ENCODE measurements at places on chromosomes 6 and 20.

DNA sequence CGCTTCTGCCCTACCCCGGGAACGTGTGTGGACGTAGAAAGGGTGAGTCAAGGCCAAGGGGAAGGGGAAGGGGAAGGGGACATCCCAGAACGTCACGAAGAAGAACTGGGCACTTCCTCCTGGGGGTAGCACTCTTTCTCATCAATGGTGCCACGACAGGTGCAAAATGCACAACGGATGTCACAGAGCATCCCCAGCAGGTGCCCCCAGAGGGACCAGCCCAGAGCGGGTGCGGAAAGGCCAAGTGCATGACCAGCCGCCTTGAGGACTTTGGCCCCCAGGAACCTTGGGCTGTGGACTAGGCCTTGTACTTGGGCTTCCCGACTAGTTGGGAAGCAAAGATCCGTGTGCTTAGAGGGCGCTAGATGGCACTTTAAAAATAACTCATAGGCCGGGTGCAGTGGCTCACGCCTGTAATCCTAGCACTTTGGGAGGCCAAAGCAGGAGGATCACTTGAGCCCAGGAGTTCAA, 12.1 kb upstream of the SRC start:
- peak; percentile 94 for DNase-seq

- no peak for DNase-seq
Measured at GRCh38 chr6:37643851-37644672, 53.6 kb downstream of the MDGA1 start.

DNA sequence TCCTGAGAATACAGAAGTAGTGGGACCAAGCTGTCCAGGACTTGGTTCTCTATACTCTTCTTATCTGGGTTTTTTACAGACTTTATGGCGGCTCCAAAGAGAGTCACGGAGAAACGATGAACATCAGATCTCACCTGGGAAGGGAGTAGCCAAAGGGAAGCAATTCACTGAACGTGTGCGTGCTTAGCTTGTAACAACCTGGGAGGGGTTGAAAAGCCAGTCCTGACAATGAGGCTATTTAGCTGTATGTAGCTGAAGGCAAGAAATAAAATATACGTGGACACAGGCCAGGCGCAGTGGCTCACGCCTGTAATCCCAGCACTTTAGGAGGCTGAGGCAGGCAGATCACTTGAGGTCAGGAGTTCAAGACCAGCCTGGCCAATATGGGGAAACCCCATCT, 18.2 kb upstream of the RBL1 start:
- DNase-seq, result no peak

DNA sequence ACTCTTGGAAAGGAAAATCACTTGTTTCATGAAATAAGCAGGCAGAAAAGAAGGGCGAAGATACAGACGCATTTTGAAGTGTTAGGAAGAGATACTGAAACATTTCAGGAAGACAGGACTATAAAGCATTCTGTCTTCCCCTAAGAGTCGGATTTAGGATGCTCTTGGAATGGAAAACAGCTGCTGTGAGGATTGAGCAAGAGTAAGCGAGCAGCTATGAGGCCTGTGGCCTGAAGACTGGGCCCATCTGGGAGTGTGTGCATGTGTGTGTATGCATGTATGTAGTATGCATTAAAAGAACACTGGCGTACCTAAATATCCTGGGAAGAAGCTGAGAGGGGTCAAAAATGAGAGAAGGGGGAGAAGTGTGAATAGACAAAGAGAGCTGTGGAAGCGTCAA, 83.6 kb downstream of the SIM1 start:
- no peak for DNase-seq

GRCh38 chr20:1555952-1556351, 1.6 kb downstream of the SIRPD start:
- no peak for DNase-seq

DNA sequence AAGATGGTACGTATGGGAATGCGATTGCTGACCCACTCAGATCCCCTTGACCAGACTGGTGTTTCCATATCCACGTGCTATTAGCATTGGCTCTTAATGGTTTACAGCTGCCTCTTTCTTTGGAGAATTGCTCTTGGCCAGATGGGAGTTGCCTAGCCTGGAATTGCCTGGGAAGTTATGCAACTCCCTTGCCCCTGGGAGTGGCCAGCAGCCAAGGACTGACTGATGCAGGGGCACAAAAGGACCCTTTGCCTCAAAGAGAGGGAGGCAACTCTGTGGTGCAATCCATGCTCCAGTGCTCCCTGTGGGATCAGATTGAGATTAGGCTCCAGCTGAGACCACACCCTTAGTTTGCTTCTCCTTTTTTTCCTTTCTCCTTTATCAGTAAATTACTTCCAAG, 203.5 kb upstream of the JAG1 start:
- no peak for DNase-seq

DNA sequence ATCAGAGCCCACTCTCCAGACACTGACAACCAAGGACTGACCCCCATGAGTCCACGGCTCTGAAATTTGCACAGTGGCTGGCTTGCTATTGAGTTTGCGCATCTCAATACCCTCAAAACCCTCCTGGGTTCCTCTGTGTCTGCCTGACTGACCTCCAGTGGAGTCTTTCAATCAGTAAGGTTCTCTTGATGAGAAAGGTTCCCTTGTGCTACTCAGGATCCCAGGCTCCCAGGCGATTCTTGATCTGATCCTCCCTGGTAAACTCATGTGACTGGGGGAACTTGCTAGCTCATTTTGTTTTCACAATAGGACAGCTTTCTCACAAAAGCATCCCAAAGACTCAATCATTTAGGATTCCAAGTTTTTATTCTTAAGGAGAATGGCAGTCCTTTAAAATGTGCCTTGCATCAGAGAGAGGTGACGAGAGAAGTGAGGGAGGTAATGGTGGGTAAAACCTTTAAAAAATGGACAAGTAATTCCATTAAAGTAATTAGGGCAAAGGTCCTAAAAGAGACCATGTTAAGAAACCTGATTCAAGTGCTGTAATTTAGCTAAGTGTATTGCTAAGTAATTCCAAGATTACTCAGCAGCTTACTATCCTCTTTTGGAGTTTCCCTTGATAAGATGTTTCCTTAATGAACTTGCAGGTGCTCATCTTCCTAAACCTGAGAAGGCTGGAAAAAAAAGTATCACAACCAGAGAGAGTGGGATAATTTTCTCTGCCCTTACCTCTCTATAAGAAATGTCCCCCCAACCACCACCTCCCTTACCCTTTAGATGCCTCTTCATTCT, 304.7 kb upstream of the SGK1 start:
- no peak for DNase-seq

DNA sequence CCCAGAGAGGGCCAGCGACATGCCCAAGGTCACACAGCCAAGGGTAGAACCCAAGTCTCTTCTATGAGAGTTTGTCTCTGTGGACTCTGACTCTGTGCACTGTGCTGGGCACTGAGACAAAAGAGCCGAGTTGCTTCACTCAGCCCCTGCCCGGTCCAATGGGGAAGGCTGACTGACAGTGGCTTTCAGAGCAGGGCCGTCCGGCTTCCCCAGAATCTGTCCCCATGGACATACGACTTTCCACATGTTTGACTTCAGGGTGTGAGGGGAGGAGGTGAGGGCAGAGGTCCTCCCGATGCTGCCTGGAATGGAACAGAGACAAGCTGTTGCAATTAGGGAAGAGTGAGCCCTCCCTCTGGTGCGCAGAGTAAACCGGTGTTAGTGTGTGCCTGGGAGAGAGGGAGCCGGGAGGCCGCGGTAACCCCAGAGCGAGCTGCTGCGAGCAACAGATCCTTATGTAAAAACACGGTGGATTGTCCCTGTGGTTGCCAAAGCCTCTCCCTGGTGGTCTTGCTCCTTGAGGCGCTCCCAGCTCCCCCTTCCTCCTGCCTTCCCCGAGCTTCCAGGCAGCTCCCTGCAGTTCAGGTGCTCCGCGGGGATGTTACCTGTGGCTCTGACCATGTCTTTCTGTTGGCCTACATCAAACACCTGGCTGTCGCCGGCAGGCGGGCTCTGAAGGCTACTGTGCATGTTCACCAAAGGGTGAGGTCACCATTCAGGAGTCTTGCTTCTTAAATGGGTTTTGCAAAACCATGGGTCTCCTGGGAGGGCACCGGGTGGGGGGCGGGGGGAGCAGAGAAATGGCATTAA, 672 bp downstream of the SIRPA start:
- peak; percentile 48 for DNase-seq

DNA sequence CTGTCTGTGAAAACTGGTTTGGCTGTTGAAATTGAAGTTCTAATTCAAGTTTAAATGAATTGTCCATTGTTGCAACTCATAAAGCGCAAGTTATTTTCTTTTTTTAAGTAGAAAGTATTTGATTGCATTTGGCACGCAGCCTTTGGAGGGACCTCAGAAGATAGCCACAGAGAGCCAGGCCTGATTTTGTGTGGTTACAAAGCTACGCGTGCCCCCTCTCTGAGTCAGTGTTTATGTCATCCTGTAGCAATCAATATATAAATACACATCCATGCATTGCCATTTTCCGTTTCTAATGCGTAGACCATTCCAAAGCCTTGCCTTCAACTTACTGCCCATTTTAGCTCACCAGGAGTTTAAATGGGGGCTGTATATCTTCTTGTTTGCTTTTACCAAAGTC, 173.2 kb downstream of the TMEM242 start:
- DNase-seq, result no peak

DNA sequence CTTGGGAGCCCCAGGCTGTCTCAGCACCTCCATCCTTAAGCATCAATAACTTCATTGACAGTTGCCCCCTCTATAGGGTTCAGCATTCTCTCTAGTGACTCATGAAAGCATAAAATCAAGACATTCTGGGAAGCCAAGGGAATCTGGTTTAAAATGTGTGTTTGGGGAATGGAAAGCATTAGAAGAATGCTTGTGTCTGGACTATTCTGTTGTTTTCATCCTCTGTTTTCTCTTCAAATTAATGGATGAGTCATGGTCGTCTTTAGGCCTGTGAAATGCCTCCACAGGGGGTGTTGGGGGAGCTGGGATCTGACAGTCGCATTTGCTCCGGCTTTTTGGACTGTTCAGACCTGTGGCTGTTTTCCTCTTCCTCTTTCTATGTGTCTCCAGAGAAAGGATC, 279.7 kb downstream of the CDC5L start:
- DNase-seq, result no peak

GRCh38 chr20:15703171-15703911, 869.9 kb downstream of the KIF16B start:
- no peak for DNase-seq

DNA sequence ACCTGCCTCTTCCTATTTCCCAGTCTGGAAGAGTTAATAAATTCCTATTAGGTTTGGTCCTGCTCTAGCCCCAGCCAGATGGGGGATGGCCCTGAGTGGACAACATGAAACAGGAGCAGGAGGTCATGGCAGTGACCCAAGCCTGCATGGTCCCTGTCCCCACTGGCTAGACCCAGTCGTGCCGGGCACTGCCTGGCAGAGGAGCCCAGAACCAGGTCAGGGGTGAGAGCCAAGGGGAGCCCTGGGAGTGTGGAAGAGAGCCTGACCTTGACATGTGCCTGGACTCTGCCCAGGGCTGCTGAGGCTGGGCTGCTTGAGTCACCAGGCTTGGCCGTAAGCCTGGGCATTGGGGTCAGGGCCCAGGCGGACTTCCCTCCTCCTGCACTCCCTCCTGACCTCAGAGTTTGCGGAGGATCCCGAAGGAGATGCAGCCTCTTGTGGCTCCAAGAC, 3.6 kb downstream of the AVP start:
- no peak for DNase-seq

DNA sequence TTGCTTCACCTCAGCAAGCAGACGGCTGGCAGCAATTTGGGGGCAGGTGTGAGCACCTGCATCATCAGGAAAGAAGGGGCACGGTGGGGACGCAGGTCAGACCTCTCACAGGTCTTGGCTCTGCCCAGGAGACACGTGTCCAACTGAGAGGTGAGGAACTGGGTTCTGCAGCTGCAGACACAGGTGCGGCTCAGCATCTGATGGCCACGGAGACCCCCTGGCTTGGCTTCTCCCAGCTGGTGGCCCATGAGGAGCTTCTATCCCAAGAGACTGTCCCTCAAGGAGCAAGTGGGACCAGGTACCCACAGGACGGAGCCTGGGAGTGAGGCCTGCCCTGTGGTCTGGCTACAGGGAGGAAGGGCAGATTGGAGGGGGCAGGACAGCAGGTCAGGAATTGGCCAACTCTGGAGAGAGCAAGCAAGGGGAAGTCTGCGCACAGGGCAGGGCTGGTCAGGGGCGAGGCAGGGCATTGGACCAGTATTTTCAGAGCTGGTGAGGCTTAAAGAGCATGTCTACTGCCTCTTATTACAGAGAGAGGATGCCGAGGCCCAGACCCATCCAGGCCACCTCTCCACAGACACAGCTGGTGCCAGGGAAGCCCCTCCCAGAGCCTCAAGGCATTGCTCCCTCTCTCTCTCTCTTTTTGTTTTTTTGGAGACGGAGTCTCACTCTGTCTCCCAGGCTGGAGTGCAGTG, 4.2 kb downstream of the STMN3 start:
- DNase-seq, result no peak

- DNase-seq, result no peak
Measured at GRCh38 chr6:30834646-30835045, 49.7 kb upstream of the DDR1 start.

DNA sequence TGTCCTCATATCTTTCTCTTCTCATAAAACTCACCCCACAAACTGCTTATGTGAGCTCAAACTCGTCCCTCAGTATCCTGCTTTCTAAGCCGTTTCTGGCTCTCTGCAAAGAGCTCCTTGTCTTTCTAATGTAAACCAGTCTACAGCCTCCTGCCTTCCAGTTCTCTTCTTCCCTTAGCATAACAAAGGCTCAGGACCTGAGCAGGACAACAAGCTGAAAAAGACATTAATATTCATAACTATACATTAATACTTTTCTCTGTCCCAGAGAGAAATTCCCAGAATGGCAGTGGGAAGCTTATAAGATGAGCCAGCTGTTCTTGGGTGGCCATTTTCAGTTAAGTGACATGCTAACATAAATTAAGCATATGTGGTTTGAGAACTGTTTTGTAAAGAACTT, 207.0 kb upstream of the TCF21 start:
- DNase-seq, result no peak

GRCh38 chr6:13841936-13842335, 27.6 kb upstream of the MCUR1 start:
- DNase-seq, result no peak

GRCh38 chr6:71510057-71510713, 221.6 kb downstream of the OGFRL1 start:
- DNase-seq, result peak; percentile 27

DNA sequence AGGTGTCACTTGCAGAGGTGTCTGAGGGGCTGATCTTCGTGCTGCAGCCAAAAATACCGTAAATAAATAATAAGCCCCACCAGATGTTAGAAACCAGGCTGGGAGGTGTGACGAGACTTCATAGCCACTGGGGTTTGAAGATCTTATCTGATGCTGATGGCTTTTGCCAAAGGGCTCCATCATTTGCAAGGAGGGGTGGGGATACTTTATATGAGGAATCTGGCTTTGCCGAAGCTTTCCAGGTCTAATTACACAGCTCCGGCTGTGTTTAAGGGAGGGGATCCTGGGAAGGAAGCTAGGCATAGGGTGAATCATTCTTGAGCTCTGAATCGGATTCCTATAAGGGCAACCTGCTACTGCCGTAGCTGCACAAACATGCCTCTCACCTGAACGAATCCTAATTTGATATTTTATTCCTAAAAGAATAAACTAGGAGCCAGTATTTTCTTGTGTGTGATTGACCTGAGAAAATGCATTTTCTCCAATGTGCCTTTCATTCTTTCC, 249.6 kb downstream of the SOD2 start:
- DNase-seq, result no peak
